M059J (cell line): ENCODE measurements at places on chromosomes 12 and 14. TPM values are rescaled to one million over a fixed set of nuclear protein-coding genes. Genes with fewer than 3 reads are reported as not detected.

APEX1 gene
- total RNA-seq: 46.0 and 64.7 TPM in 2 replicates

SLCO1B1 gene
- total RNA-seq: 0.12 and 0.27 TPM in 2 replicates

PRPF40B gene
- 7.8 and 9.8 TPM in 2 replicates for total RNA-seq

VRTN gene
- total RNA-seq: not detected in 2 replicates

CMKLR1 gene
- 0.05 TPM in 1 of 2 replicates, not detected in the other for total RNA-seq

NPAS3 gene
- total RNA-seq: 1.2 and 2.7 TPM in 2 replicates

RNASE3 gene
- not detected in 2 replicates for total RNA-seq

ZBTB25 gene
- 5.5 and 6.3 TPM in 2 replicates for total RNA-seq

TSHR gene
- not detected in 2 replicates for total RNA-seq

PIANP gene
- total RNA-seq: 0.12 TPM in 1 of 2 replicates, not detected in the other

SLC24A4 gene
- total RNA-seq: 0.02 TPM in 1 of 2 replicates, not detected in the other

ST8SIA1 gene
- total RNA-seq: 0.15 and 2.5 TPM in 2 replicates

ENTPD5 gene
- total RNA-seq: 5.5 and 10.8 TPM in 2 replicates
